ENCODE measurements at places on chromosomes 3 and 15. TPM values are rescaled to one million over a fixed set of nuclear protein-coding genes. Genes with fewer than 3 reads are reported as not detected.

UPK1B gene
- not detected for total RNA-seq

GRCh38 chr3:87136066-87136596, 91.0 kb upstream of the CHMP2B start:
- DNase-seq: no peak

GRCh38 chr15:62853841-62854225, 188.7 kb upstream of the TPM1 start:
- no peak for DNase-seq

GRCh38 chr3:36135863-36136262, 244.4 kb upstream of the STAC start:
- DNase-seq: no peak

- DNase-seq: no peak
Observed at GRCh38 chr15:81068516-81068915, 65.6 kb upstream of the CFAP161 start.

GRCh38 chr15:44081026-44082013, 113.8 kb downstream of the FRMD5 start:
- no peak for DNase-seq

DNA sequence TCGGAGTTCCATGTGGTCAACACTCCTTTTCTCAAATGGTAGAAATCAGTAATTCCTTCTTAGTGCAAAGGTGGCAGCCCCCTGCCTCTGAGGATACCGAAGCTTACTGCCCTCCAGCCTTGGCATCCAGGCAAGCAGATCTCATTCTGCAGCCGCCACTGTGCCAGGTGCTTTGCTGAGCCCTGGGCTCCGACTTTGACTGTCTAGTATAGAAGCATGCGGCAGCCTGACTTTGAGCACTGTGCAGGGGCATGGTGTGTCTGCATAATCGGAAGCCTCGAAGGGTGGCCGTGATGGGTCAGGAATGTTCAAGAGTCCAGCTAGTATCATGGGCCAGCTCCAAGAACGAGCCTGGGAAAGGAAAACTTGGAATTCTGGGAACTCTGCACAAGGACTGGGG, 39.7 kb downstream of the ABTB1 start:
- no peak for DNase-seq

CHRFAM7A gene
- 9.6 TPM for total RNA-seq

HRH1 gene
- total RNA-seq: 6.4 TPM

- DNase-seq: no peak
Observed at GRCh38 chr15:87155771-87156170, 1076.1 kb downstream of the AGBL1 start.

- DNase-seq: no peak
Observed at GRCh38 chr3:127959873-127960272, 44.8 kb downstream of the KBTBD12 start.

DNA sequence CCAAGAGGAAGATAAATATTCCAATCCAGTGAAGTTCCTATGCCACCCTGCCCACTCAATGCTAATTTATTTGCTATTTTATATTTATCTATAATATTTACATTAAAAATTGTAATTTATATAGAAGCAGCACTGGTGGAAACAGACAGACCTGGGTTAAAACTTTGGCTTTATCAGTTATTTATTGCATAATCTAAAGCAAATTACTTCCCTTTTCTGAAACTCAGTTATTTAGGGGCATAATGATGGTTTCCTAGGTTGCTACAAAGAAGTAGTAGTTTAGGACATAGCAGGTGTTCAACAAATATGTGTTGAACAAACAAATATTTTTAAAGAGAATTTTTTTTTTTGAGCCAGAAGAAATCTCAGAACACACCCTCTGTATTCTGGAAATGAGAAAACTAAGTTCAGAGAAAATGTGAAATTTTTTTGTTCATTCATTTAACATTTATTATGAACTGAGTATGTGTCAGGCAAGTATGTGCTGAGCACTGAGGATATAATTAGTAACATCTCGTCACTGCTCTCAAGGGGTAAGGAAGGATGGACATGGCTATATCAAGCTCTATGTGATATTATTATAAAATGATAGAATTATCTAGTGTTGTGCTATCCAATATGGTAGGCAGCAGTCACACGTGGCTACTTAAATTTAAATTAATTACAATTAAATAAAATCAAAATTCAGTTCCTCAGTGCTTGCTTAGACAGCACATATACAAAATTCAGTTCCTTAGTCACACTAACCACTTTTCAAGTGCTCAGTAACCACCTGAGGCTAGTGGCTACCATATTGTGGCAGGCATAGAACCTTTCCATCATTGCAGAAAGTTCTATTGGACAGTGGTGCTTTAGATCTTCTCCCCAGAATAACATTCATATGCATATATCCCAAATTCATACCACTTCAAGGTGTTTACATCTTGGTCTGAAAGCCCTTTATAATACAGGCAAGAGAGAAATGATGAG, 7.0 kb upstream of the UBE2Q2 start:
- no peak for DNase-seq

GRCh38 chr3:77227567-77227966, 187.7 kb downstream of the ROBO2 start:
- DNase-seq: no peak

DNA sequence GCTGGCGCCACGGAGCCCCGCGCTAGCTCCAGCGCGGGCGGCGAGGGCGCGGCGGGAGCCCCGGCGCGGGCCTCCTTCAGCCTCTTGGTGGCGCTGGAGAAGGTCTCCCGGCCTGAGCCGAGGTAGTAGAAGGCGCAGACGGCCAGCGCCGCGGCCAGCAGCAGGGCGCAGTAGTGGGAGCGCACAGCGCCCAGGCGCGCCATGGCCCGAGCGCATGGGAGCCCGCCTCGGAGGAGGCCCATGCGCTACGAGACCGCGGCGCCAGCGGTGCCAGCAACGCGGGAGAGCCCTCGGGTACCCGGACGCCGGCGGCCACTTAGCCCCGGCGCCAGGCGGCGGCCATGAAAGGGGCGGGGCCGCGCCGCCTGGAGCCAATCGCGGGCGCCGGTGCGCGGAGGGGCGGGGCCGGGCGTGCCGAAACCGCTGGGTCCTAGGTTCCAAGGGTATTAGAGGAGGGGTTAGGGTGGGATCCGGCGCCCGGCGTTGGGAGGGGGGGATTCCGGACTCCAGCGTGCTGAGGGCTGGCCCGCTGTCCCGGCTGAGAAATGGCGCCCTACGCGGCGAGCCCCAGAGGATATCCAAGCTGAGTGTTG, at the start of gene XXYLT1:
Gene XXYLT1, minus strand, starts transcription at position 343 of the 593 bp plus-strand sequence. Its CDS starts 101 bp downstream, at position 242.
- DNase-seq: peak; percentile 93

CYP11A1 gene
- 0.59 TPM for total RNA-seq

C2CD4B gene
- 2.6 TPM for total RNA-seq

GRCh38 chr3:170055209-170055608, 17.4 kb downstream of the GPR160 start:
- no peak for DNase-seq

VGLL3 gene
- total RNA-seq: 40.2 TPM

GRCh38 chr3:103170651-103171050, 735.8 kb downstream of the ZPLD1 start:
- DNase-seq: no peak

- no peak for DNase-seq
Observed at GRCh38 chr3:15638193-15638890, 36.8 kb downstream of the BTD start.

GRCh38 chr3:61839256-61839655, 277.9 kb downstream of the PTPRG start:
- no peak for DNase-seq

RGMA gene
- total RNA-seq: 9.7 TPM

DNA sequence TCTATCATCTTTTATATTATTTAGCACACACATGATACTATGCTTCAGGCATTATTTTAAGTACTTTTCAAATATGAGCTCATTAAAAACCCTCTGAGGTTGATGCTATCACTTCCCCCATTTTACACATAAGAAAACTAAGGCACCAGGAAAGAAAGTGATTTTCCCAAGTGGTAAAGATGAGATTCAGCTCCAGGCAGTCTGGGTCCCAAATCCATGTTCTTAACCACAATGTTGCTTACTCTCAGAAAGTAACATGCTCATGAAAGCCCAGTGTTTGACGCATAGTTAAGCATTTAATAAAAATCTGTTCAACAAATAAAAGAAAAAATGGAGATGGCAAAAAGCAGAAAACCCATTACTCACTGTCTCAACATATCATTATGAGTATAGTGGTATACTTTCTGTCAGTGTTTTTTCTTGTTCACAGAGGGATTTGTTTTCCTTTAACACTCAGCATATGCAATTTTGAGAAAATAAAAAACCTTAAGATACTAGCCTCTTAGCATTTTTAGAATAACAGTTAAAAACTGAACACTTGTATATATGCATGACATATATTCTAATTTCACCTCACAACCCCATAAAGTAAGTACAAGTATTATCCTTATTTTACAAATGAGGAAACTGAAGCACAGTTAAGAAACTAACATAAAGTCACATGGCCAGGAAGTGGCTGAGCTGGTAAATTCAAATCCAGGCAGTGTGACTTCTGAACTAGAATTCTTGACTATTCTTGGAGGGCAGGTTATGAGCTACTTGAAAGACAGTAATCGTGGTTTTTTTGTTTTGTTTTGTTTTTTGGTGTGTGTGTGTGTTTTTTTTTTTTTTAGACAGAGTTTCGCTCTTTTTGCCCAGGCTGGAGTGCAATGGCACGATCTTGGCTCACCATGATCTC, 10.4 kb downstream of the PEAK1 start:
- no peak for DNase-seq

DNA sequence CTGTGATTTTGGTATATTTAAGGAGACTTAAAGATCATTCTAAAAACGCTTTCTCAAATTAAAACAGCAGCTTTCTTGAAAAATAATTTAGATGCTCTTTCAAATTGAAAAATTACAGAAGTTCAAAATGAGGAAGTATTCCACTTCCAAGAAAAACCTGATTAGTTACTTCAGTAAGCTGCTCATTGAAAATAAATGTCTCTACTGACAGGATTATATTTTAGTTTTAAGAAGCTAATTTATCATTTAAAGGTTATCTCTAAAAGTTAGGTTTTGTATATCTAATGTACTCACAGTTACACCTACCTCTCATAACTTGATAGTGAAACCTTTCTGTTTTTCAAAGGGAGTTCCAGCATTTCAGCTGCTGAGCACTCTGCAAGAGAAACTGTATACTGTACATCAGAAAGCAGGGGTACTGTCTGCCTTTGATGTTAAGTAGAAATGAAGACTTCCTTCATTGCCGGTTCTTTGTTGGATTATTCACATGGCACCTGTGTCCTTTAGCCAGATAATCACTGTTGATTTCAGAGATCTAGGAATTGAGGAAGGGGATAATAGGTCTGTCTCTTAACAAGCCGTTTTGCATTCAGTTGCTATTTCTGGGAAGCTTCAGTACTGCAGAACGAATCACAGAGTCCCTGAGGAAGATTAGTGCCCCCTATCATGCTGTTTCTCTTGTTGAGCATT, 161.6 kb downstream of the TCF12 start:
- no peak for DNase-seq

- DNase-seq: no peak
Observed at GRCh38 chr3:5709714-5710113, 522.2 kb downstream of the EDEM1 start.

- no peak for DNase-seq
Observed at GRCh38 chr3:59854-60253, 136.7 kb upstream of the CHL1 start.

DNA sequence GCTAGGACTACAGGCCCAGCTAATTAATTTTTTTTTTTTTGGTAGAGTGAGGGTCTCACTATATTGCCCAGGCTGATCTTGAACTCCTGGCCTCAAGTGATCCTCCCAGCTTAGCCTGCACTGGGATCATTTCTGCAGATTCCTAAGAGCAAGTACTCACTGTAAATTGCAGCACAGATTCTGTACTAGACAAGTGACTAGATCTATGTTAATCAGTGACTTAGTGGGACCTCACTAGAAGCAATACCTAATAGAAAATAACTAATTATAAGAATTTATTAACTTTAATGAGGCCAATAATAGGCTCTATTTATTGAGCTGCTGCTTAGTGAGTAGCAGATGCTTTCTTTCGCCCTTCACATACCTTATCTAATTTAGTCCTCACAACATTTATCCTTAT, 10.6 kb upstream of the UTS2B start:
- DNase-seq: no peak

DNA sequence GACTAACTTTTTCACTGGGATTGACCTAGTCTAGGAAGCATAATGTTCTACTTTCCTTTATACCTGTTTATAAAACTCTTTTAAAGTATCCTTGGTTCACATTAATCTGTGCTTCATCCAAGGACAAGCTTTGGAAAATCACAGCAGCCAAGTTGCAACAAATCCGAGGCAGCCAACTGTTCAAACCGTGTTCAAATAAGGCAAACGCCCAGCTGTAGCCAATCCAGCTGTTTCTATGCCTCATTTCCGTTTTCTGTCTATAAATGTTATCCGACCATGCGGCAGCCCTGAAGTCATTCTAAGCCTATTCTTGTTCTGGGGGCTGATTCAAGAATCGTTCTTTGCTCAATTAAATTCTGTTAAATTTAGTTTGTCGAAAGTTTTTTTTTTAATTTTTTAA, 78.3 kb downstream of the FMN1 start:
- no peak for DNase-seq

DNA sequence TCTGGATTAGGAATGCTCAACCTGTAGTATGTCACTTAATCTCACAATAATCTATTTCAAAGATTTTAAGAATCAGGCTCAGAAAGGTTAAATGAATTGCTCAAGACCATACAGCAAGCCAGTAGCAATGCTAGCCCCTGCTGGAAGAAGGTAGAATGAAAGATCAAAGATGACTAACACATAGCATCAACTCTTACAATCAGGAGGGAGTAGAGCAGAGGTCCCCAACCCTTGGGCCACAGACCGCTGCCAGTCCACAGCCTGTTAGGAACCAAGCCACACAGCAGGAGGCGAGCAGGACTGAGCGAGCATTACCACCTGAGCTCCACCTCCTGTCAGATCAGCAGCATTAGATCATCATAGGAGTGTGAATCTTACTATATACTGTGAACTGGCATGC, 15.5 kb upstream of the GATM start:
- no peak for DNase-seq

DNA sequence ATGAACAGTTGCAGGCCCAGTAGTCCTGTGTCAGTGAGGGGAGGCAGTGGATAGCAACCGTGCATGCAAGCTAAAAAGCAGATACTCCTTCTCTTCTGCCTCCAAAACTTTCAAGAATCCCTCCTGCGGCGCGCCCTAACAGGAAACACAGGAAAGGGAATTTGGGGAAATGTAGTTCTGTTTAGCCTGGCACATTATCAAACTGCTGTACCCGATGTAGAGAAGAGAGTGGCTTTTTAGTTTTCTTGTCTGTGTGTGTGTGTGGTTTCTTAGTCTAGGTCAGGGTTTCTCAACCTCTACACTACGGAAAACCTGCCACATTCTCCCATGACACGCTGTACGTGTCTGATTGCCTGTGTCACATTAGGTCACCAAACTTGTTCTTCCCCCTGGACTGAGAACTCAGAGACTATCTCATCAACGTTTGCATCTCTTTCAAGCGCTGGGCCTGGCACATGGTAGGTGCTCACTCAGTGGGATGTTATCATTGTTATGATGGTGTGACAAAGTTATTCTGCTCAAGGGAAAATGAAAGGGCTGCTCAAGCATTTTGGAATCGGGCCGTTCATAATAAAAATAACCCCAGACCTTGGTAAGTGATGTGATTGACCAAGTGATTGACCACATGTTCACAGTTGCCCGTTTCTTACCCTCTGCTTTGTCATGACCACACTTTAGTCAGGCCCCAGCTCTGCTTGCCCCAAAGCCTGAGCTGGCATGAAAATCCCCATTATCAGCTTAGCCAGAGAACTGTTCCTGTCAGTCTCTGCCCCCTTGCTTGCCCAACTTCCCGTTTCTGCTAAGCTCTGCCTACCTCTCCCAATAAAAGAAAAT, 33.2 kb downstream of the TM4SF4 start:
- peak; percentile 59 for DNase-seq
